Fibroblast of skin of left quadriceps (primary cell): ENCODE measurements at places on chromosomes 12 and 14.

DNA sequence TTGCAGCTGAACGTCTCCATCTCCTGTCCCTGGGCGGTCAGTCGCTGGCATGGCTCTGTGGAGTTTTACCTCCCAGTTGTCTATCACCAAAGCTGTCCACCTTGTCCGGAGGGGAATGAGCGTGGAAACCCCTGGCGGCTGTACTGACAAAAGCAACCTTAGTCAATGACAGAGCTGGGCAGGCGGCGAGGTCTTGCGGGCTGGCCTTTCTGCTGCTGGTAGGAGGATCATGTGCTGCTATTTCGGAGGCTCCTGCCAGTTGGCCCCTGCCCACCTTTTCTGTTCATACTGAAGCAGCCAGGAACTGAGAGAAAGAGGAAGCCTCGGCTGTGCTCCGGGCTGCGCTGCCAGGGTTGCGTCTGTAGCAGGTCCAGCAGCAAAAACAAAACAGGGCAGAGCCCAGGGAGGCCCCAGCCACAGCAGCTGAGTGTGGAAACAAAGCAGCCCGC is 57.7 kb downstream of the HMGA2 start:
- DNase-seq: no peak

- no peak for DNase-seq
Measured at GRCh38 chr14:92240658-92241057, 82.3 kb upstream of the SLC24A4 start.

DNA sequence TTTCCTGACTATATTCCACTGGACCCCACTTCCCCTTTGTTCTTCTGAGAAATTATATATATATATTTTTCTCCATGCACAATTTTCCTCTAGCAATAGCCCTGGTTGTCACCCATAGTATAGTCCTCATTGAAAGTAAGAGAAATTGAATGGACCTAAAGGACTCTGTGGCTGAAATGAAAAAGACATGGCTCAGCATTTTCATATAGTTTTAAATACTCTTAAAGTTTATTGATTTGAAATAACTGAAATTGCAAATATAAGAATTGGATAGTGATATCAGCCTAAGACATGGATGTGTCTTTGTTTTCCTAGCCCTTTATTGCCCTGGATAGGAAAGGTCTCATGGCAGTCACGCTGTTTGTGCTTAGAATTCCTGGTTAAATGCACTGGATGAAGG is 113.8 kb downstream of the ANO6 start:
- DNase-seq: no peak

- no peak for DNase-seq
Measured at GRCh38 chr12:122063694-122064024, 14.9 kb upstream of the MLXIP start.

DNA sequence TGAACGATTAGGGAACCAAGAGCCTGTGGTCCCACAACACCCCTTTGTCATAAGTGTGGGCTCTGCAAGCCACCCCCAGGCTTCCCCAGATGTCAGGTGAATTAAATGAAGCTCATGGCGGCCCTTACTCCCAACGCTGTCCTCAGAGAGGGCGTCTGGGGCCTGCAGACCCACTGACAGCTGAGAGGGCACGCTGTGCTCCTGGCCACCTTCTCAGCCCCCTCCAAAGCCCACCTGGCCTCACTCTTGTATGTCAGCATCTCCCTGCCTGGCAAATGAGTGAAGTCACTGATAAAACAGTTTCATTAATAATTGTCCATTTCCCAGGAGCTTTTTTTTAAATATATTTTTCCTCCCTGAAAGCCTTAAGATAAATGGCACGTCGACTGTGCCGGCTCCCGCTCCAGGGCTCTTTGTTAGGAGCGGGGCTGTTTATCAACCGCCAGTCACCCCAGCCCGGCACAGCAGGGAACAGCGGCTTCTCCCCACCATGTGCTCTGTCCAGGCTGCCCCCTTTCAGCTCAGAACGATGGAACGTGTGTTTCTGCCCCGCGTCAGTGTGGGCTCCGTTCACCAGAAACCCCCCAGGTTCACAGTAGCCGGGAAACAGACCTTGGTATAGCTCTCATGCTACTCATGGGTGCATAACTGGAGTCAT is 94.7 kb upstream of the SFSWAP start:
- DNase-seq: no peak

DNA sequence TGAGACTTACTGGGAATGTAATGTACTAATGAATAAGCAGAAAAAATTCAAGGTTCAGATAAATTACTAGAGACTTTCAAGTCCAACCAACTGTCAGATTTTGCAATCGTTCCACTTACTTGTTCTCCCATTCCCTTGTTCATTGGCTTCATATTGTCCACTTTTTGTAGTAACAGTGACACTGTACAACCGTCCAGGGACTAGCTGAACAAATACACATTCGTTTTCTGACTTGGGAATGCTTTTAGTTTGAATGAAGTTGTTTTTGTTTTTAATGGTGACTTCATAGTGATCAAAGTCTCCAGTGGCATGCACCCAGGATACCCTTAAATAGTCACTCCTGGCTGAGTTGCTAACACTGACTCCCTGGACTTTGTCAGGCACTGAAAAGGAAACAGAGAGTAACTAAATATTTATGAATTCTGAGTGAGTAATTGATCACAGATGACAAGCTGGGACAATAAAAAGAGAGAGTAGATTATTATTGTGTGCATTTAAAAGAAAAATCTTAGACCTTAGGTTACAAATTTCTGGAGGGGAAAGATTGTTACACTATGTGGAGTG is 65.4 kb downstream of the PTPRB start:
- no peak for DNase-seq

DNA sequence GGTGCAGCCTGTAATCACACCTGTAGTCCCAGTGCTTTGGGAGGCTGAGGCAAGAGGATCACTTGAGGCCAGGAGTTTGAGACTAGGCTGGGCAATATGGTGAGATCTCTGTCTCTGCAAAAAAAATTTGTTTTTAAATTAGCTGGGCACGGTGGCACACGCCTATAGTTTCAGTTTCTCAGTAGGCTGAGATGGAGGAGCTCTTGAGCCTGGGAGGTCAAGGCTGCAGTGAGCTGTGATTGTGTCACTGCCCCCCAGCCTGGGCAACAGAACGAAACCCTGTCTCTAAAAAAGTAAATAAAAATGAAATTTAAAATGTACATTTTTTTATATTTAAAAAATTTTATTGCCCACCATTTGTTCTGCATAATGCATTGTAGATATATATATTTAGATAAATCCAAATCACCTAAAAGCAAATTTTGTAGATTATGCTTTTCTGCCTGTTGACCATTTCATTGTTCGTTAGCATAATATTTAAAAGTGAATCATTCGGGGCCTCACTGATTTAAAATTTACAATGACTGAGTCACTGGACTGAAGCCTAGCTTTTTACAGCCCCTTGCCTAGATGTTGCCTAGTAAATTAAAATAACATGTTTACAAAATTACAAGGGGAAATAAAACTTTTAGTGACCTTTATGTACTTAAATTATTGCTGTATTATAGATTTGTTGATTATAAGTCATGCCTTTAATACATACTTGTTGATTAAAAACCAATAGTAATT is 87.9 kb downstream of the USP15 start:
- DNase-seq: no peak

DNA sequence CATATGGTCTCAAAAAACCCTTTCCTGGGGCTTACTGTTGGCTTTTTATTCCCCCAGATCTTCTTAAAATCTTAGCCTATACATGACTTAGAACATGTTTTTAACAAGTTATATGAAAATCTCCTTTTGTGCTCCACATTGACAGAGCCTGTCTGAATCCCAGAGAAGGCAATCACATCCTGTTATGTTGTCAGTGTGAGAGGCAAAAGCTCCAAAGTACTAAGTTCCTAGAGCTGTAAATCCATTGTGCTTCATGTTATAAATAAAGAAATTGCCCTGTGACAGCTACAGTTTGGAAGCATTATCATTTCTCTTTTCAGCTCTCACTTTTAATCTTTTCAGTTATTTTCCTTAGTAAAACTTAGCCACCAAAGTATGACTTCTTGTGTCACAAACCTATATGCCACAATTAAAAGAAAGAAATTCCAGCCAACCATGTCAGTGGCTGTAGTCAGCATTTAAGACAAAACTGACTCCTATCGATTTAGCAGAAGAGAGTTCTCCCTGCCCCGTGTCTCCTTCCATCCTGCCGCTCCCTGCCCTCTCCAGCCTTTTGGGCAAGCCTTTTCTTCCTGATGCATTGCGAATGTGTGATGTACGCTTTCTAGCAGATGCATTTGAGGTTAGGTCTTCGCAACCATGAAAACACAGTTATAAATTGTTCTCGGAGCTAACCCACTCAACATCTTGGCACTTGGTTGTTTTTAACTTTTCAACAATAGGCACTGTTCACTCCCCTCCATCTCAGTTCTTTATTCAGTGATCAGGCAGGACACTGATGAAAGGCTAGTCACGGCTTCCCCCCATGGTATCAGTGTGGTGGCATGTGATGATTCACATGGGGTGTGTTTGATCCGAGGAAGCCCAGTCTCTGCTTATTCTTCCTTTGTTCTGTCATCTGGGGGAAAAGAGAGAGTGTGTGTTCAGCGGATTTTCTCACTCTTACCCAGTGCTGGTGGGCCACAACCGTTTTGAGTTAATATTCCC is 143.5 kb downstream of the SSPN start:
- DNase-seq: peak; percentile 6

DNA sequence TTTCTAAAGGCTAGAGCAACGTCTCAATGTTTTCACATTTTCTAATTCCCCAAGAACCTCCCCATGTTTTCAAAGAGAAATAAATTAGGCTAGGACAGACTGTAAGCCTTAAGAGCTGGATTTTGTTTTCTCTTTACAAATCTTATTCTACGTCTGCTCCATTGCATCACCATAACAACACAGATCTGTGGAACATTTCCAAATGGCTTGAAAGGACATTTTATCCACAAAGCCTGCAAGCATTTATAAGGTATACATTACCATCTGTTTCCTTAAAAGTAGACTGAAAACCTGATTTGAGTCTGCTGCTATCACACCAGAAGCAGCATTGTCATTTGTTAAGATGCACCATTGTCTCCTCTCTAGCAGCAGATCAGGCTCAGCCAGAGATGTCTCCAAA is 115.3 kb upstream of the PLEKHA5 start:
- no peak for DNase-seq

GRCh38 chr14:78638926-78639325 is 468.8 kb downstream of the NRXN3 start:
- no peak for DNase-seq

GRCh38 chr14:34055157-34055950 is 104.5 kb upstream of the EGLN3 start:
- DNase-seq: no peak

DNA sequence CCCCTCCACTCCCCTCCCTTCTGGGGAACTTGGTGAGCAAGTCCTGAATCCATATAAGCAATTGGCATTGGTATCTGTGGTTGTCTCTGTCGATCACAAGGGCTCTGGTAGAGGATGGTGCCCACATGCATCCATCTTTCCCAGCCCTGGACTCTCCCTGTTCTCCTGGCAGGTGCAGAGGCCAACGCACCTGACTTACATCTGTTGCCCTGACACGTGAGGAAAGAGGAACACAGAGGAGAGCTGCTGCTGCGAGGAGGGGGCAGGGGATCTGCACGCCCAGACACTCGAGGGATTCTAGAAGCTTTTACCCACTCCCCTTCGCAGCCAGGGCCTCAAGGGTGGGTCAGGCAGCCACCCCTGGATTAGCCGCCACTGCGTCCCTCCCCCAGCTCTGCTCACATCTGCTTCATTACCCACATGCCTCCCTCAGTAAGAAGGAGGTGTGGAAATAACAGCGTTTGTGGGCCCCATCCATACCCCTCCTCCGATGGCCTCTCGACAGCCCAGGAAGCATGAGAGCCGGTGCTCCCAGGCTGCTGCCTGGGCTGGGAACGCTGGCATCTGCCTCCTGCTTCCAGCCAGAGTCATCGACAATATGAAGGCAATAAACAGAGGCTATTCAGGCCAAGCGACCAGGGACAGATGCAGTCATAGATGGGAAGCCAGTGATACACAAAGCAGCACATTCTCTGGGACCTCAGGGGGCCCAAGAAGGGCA is 56.5 kb downstream of the KDM2B start:
- DNase-seq: no peak

- no peak for DNase-seq
Measured at GRCh38 chr12:12546314-12546772, 16.3 kb downstream of the DUSP16 start.

DNA sequence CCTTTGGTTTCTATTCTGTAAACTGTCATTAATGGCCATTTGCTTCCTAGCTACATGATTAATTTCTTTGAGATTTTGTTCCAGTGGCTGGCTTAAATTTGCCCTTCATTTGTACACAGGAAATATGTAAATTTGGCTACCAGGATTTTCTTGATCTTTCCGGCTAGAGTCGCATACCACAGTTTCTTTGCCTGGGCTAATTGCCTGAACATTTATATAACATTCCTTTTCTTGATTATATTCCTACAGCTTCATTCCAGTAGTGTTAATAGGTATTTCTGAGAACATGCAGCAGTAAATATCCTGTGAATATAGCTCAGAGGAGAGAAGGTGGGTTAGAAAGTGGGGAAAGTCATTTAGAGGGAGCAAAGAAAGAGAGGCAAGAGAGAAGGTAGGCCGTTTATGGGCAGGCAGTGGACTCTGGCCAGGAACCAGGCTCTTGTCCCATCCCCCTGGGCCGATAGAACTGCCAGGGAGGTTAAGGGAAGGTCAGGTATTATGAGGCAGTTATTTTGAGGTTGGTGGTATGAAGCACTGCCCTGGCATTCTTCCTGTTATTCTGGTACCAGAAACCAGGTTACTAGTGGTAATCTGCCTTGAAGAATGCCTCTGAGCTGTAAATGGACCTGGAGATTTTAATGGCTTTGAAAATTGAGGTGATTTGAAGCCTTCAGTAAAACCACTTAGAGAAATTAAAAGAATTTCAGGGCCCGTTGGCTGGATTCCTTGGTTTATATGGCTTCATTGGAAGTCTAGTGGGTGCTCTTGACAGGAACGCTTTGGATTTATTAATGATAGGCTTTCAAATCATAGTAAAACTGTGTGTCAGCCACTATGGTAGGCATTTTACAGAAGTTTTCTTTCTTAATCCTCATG is 4.4 kb downstream of the RNF10 start:
- no peak for DNase-seq

DNA sequence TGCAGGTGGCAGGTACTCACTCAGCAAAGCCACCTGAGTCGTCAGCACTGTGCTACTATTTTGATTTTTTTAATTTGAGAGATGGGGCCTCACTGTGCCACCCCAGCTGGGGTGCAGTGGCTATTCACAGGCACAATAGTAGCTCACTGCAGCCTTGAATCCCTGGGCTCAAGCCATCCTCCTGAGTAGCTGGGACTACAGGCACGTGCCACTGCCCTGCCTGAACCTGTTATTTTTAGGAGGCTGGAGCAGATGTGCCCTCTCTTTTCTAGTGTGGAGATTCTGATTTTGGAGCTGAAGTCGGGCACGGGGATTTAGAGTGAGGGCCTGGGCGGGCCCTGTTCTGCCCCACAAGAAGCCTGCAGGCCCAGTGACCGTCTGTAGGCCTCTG is 17.3 kb downstream of the SLC25A47 start:
- no peak for DNase-seq
